Breast epithelium (tissue), 4 donors: ENCODE measurements at places on chromosomes 3 and 15.

GRCh38 chr3:50533807-50534461 lies 30.5 kb upstream of the CACNA2D2 start:
- H3K36me3 ChIP-seq: no peaks in the 10 kb centered on the region
- no peak overlapping the region for H3K4me3 ChIP-seq
- no peaks in the 10 kb centered on the region for H3K4me1 ChIP-seq

DNA sequence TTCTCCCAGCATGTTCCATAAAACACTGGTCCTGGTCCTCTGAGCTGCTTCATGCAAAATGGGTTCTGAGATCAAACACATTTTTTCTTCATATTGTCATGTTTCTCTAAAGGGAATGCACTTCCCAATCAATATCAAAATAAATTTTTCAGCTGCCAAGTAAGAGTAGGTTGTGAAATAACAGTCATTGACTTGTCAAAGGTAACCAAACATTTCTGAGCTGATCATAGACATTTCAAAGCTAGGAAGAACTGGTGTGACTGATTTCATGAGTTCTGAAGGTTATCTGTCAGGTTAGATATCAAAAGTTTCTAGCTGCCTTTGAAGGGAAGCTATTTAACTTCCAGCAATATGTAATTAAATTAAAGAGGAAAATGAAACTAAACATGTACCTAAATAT lies 770.9 kb downstream of the TBL1XR1 start:
- no peaks in the 10 kb centered on the region for H3K36me3 ChIP-seq
- DNase-seq: no peak
- H3K4me3 ChIP-seq: no peak overlapping the region
- H3K27me3 ChIP-seq: no peaks in the 10 kb centered on the region

GRCh38 chr3:168583977-168584376 lies 488.3 kb upstream of the GOLIM4 start:
- DNase-seq: no peak
- H3K27me3 ChIP-seq: no peaks in the 10 kb centered on the region
- H3K27ac ChIP-seq: no peak overlapping the region
- no peak overlapping the region for H3K4me3 ChIP-seq
- H3K36me3 ChIP-seq: no peaks in the 10 kb centered on the region
- no peaks in the 10 kb centered on the region for H3K4me1 ChIP-seq

- H3K36me3 ChIP-seq: no peaks in the 10 kb centered on the region
- no peak overlapping the region for H3K27ac ChIP-seq
- H3K4me3 ChIP-seq: no peak overlapping the region
- no peaks in the 10 kb centered on the region for H3K4me1 ChIP-seq
- DNase-seq: no peak
Observed at GRCh38 chr15:50107157-50107556, 11.9 kb downstream of the ATP8B4 start.

DNA sequence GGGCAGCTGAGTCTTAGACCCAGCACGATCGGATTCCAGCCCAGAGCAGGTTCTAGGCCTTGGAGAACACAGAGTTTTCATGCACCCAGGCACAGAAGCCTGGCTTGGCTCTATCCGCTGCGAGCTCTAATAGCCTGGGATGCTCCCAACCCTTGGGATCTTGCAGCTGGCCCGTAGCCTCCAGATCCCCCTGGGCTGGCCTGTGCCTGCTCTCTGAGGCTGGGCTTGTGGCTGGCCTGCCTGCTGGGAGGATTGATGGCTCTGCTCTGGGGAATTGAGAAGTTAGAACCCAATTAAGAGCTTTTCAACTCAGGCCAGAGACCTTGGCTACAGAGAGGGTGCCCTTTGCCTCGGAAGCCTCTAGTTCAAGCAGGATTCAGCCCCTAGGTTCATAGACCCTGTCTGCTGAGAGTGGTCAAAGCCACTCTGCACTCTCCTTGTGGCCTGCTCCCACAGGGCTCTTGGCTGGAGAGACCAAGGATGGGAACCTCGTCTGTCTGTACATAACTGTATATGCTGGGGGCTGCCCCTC lies 64.4 kb downstream of the MAGEF1 start:
- H3K27me3 ChIP-seq: no peaks in the 10 kb centered on the region
- no peak overlapping the region for H3K4me3 ChIP-seq
- no peaks in the 10 kb centered on the region for H3K4me1 ChIP-seq
- no peak overlapping the region for H3K27ac ChIP-seq
- DNase-seq: no peak

- no peaks in the 10 kb centered on the region for H3K4me1 ChIP-seq
- H3K27ac ChIP-seq: no peak overlapping the region
- H3K4me3 ChIP-seq: no peak overlapping the region
- no peak for DNase-seq
- no peaks in the 10 kb centered on the region for H3K36me3 ChIP-seq
Observed at GRCh38 chr3:99627062-99627826, 11.2 kb upstream of the COL8A1 start.

DNA sequence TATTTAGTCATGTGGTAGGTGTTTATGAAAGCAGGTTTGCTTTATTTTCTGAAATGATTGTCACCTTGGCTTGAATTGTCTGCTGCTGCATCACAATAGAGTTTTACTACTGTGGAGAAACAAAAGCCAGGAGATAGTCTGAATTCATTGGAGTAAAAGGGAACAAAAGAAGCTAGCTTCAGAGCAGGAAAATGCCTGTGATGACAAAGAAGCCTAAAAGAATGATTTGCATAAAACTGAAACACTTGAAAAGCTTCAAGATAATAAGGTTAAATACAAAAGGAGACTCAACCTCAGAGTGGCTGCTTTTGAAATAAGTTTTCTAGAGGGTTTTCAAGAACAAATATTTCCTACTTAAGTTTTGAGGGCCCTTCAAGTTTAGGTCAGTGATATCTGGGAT lies 138.3 kb downstream of the PTPRG start:
- H3K4me1 ChIP-seq: no peaks in the 10 kb centered on the region
- no peak overlapping the region for H3K4me3 ChIP-seq
- no peaks in the 10 kb centered on the region for H3K36me3 ChIP-seq
- DNase-seq: no peak
- H3K27ac ChIP-seq: no peak overlapping the region
- H3K27me3 ChIP-seq: no peaks in the 10 kb centered on the region

GRCh38 chr3:111915905-111916304 lies 56.8 kb downstream of the PHLDB2 start:
- H3K27me3 ChIP-seq: no peaks in the 10 kb centered on the region
- H3K4me1 ChIP-seq: no peaks in the 10 kb centered on the region
- no peak overlapping the region for H3K4me3 ChIP-seq
- DNase-seq: no peak

DNA sequence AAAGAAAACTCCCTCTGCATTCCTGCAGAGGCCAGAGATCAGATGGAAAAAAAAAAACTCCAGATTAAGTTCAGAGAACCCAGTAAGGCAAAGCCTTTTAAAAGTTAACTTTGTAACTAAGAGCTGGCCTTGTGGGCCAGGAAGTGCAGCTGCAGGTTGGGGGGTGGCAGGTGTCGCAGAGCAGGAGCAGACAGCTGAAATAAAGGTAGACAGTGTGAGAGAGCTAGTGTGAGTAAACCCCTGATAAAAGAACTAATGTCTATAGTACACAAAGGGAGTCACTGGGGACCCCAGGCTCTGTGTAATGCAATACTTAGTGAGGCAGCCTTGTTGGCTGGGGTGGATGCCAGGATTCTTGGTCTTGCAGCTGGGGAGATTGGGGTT lies 42.1 kb downstream of the PPCDC start:
- no peak for DNase-seq
- no peaks in the 10 kb centered on the region for H3K36me3 ChIP-seq
- no peaks in the 10 kb centered on the region for H3K27me3 ChIP-seq
- H3K4me1 ChIP-seq: no peaks in the 10 kb centered on the region
- H3K4me3 ChIP-seq: no peak overlapping the region

DNA sequence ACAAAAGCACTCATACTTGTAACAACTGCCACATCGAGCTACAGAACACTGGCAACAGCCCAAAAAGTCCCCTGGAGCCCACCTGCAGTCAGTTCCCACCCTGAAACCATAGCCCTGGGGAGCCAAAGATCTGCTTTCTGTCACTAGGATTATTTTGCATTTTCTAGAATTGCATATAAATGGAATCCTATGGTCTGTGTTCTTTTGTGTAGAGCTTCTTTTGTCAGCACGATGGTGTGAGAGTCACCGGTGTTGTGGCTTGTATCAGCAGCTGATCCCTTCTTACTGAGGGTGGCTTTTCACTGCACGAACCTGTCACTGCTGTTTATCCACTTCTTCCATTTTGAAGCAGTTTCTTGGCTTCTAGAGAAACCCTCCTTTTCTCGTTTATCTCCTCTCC lies 60.1 kb upstream of the PRR23E start:
- no peak for DNase-seq
- H3K27ac ChIP-seq: no peak overlapping the region

GRCh38 chr3:150357923-150358607 lies 50.0 kb upstream of the TSC22D2 start:
- H3K36me3 ChIP-seq: no peaks in the 10 kb centered on the region
- no peaks in the 10 kb centered on the region for H3K4me1 ChIP-seq
- H3K4me3 ChIP-seq: no peak overlapping the region

- no peaks in the 10 kb centered on the region for H3K27me3 ChIP-seq
- H3K4me1 ChIP-seq: no peaks in the 10 kb centered on the region
- H3K36me3 ChIP-seq: peaks cover 25% of the 10 kb centered on the region
- H3K4me3 ChIP-seq: no peak overlapping the region
Observed at GRCh38 chr3:66376568-66376967, 124.3 kb downstream of the LRIG1 start.

DNA sequence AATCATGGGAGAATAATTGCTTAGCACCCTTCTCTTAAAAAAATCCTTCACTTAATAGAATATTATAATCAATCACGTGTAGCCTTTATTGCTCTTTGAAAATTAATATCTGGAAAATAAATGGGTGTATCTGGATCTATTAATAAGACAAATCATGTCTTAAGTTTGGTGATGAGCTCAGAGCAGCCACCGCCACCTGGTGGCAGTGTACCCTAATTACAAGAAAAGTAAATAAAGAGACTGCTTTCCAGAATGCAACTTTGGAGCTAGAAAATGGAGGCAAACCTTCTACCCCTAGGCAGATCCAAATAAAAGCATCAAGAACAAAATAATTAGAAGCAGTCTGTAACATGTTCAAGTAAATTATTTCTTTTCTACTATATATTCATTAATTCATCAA lies 43.5 kb downstream of the EPHB1 start:
- H3K27me3 ChIP-seq: no peaks in the 10 kb centered on the region
- H3K4me1 ChIP-seq: no peaks in the 10 kb centered on the region
- H3K36me3 ChIP-seq: no peaks in the 10 kb centered on the region

DNA sequence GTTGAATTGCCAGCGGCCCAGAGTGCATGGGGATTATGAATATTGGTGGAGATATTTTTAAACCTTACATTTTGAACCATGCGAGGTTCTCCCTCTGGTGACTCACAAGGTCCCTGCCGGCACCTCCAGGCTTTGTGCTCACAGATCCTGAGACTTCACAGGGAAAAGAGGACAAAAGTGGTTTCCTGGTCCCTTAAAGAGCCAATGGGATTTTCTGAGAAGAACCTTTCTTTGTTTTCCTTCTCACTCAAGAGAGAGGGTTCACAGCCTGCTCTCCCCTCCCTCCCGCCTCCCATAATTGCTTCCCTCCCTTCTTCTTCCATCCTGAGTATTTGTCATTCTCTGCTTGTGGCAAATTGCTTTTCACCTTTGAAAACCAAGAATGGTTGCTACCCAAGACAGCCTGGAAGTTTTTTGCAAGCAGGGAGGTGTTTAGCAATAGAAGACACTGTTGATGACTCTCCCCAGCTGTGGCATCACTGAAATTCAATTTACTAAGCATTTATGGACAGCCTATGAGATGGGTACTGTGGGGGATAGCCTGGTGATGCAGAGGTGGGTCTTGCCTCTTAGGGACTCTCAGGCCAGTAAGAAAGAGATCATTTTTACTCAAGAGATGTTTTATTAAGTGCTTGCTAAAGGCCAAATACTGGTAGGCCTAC lies 76.6 kb downstream of the CPN2 start:
- no peaks in the 10 kb centered on the region for H3K36me3 ChIP-seq
- no peak overlapping the region for H3K4me3 ChIP-seq
- H3K27ac ChIP-seq: peak overlapping the region; percentile 54
- no peak for DNase-seq
- peaks cover 44% of the 10 kb centered on the region for H3K4me1 ChIP-seq
- no peaks in the 10 kb centered on the region for H3K27me3 ChIP-seq
